Activated naive CD4-positive, alpha-beta T cell (primary cell): ENCODE measurements at places on chromosomes 5 and 9.
A peak's percentile ranks its signal among the peaks of the same experiment; 100 is the strongest.

DNA sequence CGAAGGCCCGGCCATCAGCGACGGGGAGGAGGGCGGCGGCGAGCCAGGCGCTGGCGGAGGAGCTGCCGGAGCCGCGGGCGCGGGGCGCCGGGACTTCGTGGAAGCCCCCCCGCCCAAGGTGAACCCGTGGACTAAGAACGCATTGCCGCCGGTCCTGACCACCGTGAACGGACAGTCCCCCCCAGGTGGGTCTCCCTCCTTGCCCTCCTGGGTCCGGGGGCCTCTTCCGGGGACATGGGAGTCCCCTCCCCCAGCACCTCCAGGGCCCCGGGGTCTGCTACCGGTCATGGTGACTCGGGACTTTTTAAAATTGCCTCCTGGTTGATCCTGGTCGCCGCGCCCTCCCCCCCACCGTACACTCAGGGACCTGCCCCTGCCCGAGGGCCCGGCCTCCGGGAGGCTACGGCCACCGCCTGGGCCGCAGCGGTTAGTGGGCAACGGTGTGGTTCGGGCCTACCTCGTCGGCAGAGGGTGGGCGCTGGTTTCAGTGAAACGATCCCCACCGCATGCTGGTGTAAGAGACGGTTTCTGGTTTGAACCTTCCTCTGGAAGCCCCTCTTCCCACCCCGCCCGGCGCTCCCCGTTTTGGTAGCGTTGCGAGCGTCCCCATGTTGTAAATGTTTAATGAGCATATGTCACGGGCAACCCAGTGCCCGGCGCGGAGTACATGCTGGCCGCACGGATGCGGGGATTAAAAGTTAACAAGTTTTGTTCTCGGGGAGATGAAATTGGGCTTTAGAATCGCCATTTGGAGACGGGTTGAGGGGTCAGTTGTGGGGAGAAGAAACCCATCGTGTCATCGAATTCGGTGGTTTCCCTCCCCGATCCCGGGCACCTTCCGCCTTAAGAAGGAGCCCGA, 1.1 kb downstream of the LARP1 start:
- DNase-seq, result peak; percentile 13

DNA sequence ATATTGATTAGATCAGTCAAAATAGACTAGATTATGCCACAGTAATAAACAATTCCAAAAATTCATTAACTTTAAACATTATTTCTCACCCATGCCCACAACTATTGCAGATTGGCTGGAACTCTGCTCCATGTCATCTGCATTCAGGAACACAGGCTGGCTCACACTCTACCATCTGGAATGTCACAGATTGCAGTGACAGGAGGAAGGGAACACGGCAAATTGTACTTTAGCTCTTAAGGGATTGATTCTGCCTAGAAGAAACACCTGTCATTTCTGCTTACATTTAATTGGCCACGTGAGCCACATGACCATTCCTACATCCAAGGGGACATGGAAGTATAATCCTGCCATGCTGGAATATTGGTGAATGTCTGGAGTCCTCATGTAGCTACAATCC, 54.4 kb downstream of the ATPSCKMT start:
- DNase-seq, result no peak

DNA sequence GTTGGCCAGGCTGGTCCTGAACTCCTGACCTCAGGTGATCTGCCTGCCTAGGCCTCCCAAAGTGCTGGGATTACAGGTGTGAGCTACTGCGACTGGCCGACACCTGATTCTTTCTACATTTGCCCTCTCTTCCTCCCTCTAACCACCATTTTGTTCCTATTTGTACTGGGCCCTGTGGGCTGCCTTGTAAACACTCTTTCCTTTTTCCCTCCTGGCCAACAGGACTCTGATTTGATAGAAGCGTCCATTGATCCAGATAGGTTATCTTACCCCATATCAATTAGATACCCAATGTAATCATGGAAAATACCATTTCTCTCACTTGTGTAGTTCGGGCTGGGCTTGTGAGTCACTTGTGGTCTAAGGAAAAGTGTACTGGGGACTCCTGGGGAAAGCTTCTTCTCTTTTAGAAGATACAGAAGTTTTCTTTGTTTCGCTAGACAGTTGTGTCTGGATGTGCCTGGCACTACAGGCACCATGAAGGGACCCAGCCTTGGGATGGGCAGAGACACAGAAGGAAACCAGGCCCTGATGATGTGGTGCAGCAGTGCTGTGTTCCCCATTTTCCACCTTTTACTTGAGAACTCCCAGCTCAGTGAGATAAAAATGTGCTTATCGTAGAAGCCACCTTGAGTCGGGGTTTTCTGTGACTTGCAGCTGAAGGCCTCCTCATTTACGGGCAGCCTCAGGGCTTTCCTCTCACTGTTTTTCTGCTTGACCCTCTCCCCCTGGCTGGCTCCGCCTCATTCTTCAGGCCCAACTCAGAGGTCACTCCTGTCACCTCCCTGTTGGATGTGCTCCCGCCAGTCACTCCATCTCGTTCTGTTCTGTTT, 32.8 kb upstream of the CPEB4 start:
- no peak for DNase-seq

- no peak for DNase-seq
These were observed 7.9 kb downstream of the CKMT2 start for GRCh38 chr5:81241001-81241400.

- DNase-seq, result no peak
These were observed 30.1 kb downstream of the PTPA start for GRCh38 chr9:129141066-129142041.

- DNase-seq, result no peak
These were observed 966.5 kb upstream of the TYRP1 start for GRCh38 chr9:11726659-11727058.

- no peak for DNase-seq
These were observed 13.9 kb downstream of the ZCCHC9 start for GRCh38 chr5:81315336-81315735.

GRCh38 chr5:173736923-173737412, 120.5 kb upstream of the BOD1 start:
- DNase-seq, result no peak

- no peak for DNase-seq
These were observed 71.2 kb downstream of the LURAP1L start for GRCh38 chr9:12846035-12846434.

- DNase-seq, result no peak
These were observed 30.8 kb upstream of the AGGF1 start for GRCh38 chr5:76999451-76999850.

DNA sequence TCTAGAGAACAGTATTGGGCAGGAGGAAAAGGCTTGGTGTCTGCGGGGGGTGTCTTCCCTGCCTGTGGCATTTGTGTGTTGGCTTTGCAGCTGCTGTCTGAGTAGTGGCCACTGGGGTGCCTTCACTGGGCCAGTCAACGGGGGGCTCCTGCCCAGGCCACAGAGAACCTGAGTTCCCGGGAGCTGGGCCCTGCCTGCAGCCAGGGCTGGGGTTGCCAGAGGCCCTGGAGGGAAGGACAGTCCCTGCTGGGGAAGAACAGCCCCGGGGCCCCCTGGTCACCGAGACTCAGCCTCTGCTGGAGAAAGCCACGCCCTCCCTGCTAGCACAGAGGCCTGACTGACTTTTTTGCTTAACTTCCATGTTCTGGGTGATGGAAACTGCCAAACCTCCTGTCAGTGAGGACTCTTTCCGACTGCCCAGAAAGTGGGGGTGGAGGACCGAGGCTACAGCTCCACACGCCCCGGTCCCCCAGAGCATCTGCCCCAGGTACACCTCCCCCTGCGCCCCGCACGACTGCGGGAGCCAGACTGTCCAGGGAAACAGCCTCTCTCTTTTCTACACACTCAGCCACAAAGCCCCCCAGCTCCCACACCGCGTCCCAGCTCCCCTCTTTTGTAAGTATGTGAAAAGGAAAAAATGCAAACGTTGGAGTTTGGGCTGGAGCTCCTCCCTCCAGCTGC, 133.4 kb downstream of the DAB2IP start:
- DNase-seq, result no peak

- DNase-seq, result no peak
These were observed 10.6 kb downstream of the TMEM167A start for GRCh38 chr5:83066548-83067110.

DNA sequence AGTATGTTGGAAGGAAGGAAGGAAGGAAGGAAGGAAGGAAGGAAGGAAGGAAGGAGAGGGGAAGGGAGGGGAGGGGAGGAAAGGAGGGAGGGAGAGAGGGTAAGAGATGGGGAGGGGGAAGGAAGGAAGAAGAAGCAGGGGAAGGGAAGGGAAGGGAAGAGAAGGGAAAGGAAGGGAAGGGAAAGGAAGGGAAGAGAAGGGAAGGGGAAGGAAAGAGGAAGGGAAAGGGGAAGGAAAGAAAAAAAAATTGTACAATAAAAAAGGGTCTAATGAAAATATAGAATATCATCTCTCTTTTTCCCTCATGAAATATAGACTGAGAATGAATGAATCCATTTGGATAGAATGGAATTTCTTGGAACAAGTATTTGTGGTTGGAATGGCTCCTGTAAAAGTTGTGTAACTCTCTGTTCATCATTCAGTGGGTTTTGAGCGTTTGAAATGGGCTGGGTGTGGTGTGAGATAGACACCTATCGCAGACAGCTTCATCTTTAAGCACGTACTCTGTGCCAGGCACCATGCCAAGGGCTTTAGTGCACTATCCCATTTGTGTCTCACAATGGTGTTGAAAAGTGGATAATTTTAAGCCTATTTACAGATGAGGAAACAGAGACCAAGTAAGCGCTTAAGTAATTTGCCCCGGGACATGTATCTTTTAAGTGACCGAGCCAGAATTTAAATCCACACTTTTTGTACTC, 11.6 kb upstream of the PAPPA start:
- no peak for DNase-seq

DNA sequence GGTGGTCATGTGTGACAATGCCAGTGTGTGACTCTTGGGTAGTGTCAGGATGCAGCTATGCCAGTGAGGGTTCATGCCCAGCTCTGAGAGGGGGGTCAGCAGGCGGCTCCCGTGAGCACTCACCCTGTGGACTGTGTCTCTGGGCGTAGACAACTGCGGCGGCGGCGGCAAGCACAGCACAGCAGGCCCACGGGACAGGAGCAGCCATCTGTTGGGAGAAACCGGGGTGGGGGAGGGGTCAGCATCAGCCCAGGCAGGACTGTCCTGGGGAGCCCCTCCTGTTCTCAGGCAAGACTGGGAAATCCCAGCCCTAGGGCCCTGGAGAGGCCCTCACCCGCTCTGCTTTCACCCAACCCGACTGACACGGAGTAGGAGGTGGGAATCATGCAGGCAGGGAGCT, 20.8 kb downstream of the CNTFR start:
- DNase-seq, result no peak

DNA sequence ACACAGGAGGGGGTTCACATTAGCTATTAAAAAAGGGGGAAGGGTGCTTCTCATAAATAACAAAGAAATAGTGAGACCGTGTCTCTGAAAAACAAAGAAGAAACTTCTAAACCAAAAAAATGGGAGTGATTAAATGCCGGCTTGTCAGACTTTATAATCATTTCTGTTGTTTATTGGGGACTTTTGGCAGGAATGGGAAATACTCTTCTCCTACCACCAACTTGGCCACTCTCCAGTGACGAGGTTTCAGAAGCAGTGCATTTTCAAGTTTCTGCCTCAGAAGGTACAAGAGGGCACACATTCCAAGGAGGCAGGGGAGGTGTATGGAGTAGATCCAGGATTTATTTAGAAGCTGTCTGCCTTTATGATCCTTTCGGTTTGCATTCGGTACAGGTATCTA, 46.2 kb downstream of the LIX1 start:
- DNase-seq, result no peak

DNA sequence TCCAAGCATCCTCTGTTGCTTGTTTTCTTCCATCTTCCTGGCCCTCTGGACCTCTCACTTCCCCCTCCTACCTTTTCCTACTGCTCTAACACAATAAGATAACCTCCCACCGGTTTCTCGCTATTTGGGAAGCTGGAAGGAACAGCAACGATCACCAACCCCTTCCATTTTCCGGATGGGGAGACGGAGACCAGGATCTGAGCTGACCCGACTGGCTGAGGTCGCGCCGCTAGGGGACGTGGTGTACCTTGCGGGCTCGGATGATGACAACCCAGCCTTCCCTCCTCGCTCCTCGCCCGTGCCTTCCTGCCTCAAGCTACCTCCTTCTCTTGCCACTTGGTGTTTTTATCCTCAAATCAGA, 1.9 kb downstream of the LPAR1 start:
- DNase-seq, result no peak

DNA sequence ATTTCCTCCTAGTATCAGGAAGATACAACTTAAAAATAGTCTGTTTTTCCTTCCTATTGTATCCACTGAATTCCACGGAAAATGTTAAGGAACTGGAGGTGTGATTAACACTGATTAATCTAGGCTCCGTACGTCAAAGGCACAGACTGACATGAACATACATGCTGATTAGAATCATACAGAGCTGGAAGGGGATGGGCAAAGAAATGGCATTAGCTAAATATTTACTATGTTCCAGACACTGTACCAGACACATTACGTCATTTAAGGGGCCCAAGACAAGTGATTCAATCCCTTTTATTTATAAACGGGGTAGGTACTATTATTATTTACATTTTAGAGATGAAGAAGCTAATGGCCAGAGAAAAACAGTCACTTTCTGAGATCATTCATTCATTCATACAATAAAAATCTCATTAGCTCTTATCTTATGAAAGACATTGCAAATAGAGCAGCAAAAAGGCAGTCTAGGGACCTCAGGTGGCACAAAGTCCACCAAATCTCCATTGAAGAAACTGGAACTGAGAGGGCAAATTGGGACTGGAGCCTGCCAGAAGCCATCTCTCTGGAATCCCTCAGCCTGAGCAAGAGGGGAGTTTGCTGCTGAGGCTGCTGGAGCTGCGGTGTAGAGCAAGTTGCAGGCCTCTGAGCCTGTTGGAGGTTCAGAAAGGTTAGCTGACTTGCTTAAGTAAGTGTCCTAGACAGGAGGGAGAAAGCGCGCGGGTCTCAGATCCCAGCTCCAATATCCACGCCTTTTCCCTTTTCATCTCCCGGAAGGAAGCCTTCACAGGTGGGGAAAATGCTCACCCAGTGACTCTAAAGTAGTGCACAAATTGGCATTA, 1.6 kb upstream of the TGFBR1 start:
- no peak for DNase-seq

- DNase-seq, result no peak
These were observed 588.0 kb downstream of the PRELID2 start for GRCh38 chr5:145246961-145247744.

- DNase-seq, result no peak
These were observed 117.1 kb upstream of the TUT7 start for GRCh38 chr9:86471171-86471815.

DNA sequence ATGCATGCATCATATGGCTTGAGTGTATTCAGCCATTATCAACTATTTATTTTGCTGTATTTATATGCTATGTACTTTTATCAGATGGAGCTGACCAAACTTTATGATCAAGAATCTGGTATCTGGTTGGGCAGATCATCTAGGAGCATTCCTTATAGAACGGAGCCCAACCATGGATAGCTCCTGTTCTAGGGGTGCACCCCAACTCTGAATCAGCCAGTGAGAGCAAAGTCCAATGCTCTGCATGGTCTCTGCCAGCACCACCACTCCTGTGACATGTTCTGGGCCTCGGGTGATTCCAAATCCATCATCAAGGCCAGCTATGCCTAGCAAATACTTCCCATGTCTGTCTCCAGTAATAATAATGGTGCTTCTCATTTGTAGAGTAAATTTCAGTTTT, 517.5 kb downstream of the AGTPBP1 start:
- DNase-seq, result no peak

- no peak for DNase-seq
These were observed 155.8 kb downstream of the DRD1 start for GRCh38 chr5:175288048-175288621.

GRCh38 chr5:50435168-50435567, 5.9 kb downstream of the EMB start:
- no peak for DNase-seq
